Cortex of kidney (tissue), 1 donor: ENCODE measurements at places on chromosomes 6 and 20.

- no peak for DNase-seq
These were observed 772.0 kb downstream of the HACE1 start for GRCh38 chr6:104087765-104088164.

DNA sequence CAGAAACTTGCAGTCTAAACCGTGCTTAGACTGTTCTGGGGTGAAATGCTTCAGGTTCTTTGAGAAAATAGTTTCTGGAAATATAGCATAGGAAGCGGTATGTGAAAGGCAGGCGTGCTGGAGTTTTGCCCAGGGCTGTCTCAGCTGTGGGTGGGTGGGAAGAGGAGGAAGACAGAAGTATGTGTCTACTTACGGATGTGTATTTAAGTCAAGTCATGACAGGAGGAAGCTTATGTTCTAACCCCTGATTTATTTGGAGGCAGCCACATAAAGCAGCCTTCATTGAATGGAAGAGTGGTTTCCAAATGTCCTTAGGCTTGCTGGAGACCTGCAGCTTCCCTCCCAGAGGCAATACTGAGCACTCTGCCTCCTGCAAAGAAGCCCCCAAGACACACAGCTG is 345.8 kb upstream of the PRND start:
- DNase-seq: no peak

- DNase-seq: no peak
These were observed 43.1 kb downstream of the JPH2 start for GRCh38 chr20:44143936-44144335.

DNA sequence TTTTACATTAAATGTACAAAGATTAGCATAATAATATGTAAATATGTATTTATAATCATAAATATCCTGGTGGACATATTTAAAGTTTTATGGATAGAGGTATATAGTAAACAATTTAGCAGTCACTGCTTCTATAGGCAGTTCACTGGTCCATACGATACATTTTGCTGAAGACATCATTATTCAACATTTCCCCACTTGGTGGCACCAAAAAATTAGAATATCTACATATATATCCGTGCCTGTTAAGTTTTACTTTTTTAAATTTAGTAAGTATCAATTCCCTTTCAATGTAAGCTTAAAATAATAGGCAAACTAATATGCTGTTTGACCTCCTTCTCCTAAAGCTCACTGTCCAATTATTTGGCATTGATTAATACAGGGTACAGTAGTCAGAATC is 64.2 kb downstream of the LMBRD1 start:
- DNase-seq: no peak

DNA sequence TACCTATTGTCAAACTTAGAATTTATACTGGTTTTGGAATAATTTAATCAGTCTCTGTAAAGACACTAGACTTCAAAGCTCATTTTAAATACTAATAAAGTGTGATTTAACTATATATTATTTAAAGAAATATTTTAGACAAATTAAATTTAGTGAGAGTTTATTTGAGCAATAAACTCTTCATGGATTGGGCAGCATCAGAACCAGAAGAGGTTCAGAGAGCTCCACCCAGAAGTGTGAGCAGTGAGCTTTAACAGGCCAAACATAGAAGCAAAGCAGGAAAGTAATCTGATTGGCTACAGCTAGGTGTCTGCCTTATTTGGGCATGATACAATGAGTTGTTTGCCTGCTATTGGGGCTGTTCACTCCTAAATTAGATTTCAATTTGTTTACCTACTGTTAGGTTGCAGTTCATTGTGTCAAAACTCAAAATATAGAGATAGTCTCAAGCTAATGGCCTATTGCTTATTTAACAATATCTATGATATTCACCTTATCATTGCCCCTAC is 355.1 kb upstream of the RNF217 start:
- no peak for DNase-seq

DNA sequence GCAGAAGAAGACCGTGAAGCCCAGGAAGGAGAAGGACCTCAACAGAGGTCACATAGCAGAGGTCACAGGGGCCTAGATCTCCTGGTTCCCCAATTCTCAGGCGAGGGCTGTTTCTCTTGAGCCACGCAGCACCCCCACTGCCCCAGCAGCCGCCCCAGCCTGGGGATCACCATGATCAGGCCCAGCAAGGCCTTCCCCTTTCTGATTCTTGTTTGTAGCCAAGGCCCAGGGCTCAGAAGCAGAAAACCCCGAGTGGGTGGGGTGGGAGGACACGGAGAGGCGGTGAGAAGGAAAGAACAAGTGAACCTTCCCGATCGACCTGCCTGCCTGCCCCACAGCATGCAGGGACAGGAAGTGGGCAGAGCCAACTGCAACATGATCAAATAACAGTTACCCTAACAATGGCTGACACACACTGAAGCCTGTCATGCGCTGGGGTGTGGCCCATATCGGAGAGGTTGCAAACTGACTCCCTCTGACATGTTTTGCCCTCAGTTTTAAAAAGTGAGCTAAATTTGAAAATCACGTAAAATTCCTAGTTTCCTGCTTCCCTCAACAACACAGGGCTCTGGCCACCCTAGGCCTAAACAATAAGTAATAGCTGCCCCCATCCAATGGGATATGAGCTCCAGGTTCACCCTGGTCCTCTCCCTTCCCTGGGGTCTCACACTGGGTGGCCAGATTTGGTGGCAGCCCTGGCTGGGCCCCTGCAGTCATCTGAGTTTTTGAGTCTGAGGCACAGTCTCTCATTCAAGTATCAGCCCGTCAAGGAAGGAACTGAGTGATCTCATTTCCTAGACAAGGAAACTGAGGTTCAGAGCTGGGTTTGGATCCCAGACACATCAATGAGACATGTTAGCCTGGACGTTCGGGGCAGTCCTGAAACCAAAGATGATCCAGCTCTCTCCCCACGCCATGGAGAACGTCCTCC is 6.5 kb downstream of the PEDS1 start:
- DNase-seq: no peak

- no peak for DNase-seq
These were observed 107.2 kb upstream of the GGTLC1 start for GRCh38 chr20:24095756-24096155.

GRCh38 chr20:2604506-2604835 is 48.0 kb upstream of the NOP56 start:
- no peak for DNase-seq

DNA sequence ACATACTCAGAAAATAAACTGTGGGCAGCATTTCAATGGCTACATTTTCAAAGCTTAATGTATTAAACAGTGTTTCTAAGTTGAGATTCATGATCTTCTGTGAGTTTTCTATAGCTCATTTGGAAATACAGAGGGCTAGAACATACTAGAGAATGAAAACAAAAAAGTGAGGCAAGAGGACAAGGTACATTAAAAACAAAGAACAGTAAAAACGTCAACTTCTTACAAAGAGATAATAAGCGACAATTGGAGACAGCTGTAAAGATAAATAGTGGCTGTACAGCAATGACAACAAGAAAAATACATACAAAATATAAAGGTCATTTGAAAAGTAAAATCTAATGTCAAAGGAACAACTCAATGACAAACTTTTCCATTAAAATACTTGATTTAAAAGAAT is 94.3 kb downstream of the REV3L start:
- DNase-seq: no peak

DNA sequence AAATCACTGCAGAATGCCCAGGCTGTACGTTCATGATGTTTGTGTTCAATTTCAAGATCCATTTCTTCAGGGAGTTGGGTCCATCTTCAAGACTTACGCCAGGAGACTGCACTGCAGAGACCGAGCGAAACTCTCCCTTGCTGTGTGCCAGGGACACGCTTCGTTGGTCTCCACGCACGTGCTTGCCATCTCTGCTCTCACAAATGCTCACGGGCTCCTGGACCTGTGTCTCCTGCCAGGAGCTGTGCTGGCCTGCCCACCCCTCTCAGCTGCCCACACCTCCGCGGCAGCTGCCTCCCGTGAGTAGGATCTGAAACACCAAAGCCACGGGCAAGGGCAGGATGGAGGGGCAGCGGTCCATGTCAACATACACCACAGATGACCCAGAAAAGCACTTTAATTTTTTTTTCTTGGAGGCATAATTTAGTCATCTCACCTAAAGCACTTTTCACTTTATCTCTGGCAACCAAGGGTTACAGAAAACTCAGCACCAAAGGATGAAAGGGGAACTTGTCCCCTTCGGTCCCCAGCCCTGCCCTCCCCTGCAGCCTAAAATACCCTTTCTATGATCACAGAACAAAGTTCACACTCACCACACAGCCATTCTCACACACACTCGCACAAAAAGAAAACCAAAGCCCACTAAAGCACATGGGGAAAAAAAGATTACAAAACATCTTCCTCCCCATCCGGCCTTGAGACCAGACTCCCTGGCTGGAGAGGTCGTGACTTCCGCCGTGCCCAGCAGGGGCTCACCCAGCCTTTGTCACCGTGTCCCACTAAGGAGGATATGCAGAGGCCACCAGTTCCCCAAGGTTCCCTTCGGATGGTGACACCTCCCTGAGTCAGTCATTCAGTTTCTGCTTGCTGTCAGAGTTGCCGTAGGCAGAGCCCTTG is 137.9 kb downstream of the AGPAT4 start:
- DNase-seq: no peak

DNA sequence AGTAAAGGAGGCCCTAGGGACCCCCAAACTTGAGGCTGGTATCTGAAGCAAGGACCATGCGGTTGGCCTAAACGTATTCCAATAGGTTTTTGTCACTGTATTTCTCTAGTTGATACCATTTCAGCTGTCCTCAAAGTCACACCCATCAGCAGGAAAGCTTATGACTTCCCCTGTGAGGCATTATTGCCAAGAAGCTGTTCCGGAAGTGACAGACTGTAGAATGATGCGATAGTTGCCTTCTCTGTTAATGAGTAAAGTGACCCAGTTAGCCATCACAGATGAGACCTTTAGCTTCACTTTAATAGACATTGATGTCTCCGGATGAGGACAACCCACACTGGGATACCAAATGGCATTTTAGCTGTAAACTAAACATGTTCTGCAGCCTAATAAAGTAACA is 147.9 kb downstream of the RNGTT start:
- no peak for DNase-seq

DNA sequence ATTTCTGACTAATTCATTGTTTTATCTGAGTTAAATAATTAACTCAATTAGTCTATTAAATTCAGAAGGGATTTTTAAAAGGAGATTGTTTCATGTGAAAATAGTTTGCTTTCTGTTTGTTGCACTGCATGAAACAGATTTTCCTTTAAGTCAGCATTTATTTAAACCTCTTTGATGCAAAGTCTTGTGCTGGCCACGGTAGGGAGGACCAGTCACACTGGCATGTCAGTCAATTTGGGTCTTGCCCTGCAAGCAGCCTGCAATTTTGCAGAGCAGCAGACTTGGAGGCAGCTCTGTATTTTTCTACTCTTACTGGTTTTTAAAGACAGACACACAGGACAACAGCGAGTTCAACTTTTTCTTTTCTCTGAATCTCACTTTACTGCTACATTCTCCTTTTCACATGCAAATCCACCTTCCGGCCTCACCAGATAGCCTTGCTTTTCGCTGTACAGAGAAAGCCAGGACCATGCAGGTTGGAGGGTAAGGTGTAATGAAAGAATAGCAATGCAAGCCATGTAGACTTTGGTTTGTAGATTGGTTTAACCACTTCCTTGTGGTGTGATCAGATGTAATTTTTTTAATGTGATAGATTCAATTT is 689.9 kb upstream of the AGPAT4 start:
- no peak for DNase-seq

- no peak for DNase-seq
These were observed 123.8 kb upstream of the ID4 start for GRCh38 chr6:19713411-19713810.

DNA sequence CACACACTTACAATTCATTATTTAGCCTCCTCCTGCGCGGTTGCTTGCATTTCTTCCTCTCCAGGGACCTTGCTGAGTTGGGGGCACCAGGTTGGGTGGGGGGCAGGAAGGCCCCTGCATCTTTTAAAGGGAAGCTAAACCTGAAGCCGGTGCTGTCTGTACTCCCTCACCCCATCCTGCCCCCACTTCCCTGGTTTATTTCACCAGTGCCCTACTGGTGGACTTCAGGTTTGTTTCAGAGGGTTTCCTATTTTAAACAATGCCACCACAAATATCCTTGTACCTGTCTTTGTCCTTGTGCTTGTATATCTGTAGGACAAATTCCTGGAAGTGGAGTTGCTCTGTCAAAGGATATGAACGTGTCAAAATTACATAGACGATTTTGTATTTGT is 21.0 kb downstream of the PTK7 start:
- DNase-seq: no peak

GRCh38 chr20:25281541-25281991 is 33.7 kb downstream of the PYGB start:
- no peak for DNase-seq

- no peak for DNase-seq
These were observed 203.7 kb downstream of the BMP7 start for GRCh38 chr20:57062696-57063270.

- no peak for DNase-seq
These were observed 32.3 kb upstream of the HLA-A start for GRCh38 chr6:29909985-29910384.

DNA sequence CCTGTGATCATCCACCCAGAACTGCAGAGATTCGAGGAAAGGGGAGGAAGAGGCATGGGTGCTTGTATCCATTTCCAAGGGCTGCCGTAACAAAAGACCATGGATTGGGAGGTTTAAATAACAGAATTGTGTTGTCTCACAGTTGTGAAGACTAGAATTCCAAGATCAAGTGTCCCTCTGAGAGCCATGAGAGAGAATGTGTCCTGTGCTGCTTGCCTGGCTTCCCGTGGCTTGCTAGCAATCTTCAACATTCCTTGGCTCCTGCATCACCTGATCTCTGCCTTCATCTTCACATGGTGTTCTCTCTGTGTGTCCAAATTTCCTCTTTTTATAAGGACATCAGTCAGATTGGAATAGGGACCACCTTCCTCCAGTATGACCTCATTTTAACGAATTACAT is 69.8 kb downstream of the CDC40 start:
- no peak for DNase-seq

DNA sequence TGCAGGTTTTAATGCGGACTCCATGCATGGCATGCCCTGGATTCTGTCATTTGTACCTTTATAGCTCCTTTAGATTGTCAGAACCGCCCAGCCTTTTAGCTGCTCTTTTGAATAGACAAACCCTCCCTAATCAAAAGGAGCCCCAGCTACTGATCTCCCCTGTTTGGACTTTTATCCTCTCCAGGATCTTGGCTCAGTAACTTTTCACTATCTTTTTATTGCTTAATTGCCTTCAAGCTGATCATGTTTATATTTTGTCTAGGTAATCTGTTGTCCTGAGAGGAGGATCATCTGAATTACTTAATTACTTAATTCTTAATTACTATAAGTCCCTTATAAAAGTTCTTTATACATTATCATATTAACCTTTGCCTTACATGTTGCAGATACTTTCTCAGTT is 93.2 kb downstream of the HIVEP1 start:
- no peak for DNase-seq

- no peak for DNase-seq
These were observed 66.9 kb upstream of the KCNK16 start for GRCh38 chr6:39389484-39389767.

GRCh38 chr6:89146718-89147700 is 1.2 kb downstream of the PM20D2 start:
- no peak for DNase-seq
